Frontal cortex (tissue), 4 donors: ENCODE measurements at places on chromosomes 3 and 15. TPM values are rescaled to one million over a fixed set of nuclear protein-coding genes. Genes with fewer than 3 reads are reported as not detected.

The INSYN1 gene
- total RNA-seq: 26.1 TPM

The ARL6IP5 gene
- 68.5 TPM for total RNA-seq

The KLF15 gene
- 2.0 TPM for total RNA-seq

The PLA2G4D gene
- total RNA-seq: under 0.01 TPM

The NANOGP8 gene
- not detected for total RNA-seq

The CAPN7 gene
- 45.7 TPM for total RNA-seq

The ABCF3 gene
- total RNA-seq: 47.3 TPM

The ABHD17C gene
- total RNA-seq: 12.6 TPM

The SEMA7A gene
- total RNA-seq: 21.6 TPM

The FAM81A gene
- 42.8 TPM for total RNA-seq

The P3H2 gene
- total RNA-seq: 2.4 TPM

The CLDN18 gene
- not detected for total RNA-seq

The SLC2A2 gene
- total RNA-seq: not detected

The DHX30 gene
- 68.9 TPM for total RNA-seq

The HDC gene
- under 0.01 TPM for total RNA-seq

The CNTN3 gene
- 50.1 TPM for total RNA-seq

The SAMMSON gene
- total RNA-seq: not detected

The PPM1L gene
- total RNA-seq: 63.2 TPM

The CHRNA5 gene
- 11.4 TPM for total RNA-seq

The IL17RB gene
- 1.6 TPM for total RNA-seq

The MAGEF1 gene
- 46.9 TPM for total RNA-seq

The PLAAT1 gene
- 18.3 TPM for total RNA-seq

The LRRC31 gene
- total RNA-seq: under 0.01 TPM

The ZBTB47 gene
- total RNA-seq: 19.6 TPM

The LRRC57 gene
- total RNA-seq: 14.3 TPM

The ZFAND6 gene
- total RNA-seq: 151 TPM
